ENCODE measurements at places on chromosomes 13 and 19.
A peak's percentile ranks its signal among the peaks of the same experiment; 100 is the strongest.

- DNase-seq, result peak; percentile 33
Measured at GRCh38 chr19:6521718-6522646, 8.8 kb upstream of the TNFSF9 start.

DNA sequence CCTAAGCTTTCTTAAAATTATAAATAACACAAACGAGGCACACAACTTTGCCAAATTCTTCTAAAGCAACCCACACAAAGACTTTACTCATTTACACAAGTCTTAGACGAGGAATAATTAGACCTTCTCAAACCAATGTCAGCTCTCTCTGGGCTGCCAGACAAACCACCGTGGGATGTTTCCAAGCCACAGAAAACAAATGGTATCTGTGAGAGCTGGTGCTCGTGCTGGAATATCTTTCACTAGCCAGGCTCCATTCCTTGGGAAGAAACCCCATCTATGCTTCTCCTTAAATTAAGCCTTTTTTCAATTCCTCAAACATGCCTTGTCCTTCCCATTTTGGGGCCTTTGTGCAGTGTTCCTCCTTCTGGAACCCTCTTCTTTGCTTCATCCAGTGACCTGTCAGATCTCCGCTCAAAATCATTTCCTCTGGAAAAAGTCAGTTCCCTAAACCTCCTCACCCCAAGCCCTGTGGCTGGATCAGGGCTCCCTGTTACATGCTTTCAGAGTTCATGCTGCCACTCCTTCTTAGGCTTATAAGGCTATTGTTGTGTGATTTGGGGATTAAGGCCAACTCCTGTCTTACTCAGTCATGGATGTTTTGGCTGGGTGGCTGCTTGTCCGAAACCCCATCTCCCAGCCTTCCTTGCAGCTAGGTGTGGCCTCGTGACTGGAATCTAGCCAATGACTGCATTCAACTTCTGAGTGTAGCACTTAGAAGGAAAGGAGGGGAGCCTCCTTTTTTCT, 64.2 kb upstream of the GTF2F2 start:
- no peak for DNase-seq

- no peak for DNase-seq
Measured at GRCh38 chr19:23070353-23071146, 46.3 kb upstream of the ZNF730 start.

GRCh38 chr19:51621178-51621577, 9.0 kb downstream of the SIGLEC5 start:
- DNase-seq, result no peak

DNA sequence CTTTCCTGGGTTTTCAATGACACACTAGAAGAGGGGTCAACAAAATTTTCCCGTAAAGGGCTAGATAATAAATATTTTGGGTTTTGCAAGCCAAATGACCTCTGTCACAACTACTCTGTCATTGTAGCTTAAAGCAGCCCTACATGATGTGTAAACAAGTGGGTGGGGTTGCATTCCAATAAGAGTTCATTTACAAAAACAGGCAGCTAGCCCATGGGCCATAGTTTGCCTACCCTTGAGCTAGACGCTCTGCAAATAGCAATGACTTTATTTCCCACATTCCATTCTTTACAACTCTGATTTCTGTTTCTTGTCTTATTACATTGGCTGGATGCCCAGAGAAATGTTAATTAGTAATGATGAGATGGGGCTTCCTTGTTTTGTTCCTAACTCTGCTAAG, 76.0 kb downstream of the ZNF557 start:
- DNase-seq, result no peak
